ENCODE measurements at places on chromosomes 7 and 10.

GRCh38 chr7:157910446-157910845, 573.6 kb downstream of the DNAJB6 start:
- DNase-seq: no peak

DNA sequence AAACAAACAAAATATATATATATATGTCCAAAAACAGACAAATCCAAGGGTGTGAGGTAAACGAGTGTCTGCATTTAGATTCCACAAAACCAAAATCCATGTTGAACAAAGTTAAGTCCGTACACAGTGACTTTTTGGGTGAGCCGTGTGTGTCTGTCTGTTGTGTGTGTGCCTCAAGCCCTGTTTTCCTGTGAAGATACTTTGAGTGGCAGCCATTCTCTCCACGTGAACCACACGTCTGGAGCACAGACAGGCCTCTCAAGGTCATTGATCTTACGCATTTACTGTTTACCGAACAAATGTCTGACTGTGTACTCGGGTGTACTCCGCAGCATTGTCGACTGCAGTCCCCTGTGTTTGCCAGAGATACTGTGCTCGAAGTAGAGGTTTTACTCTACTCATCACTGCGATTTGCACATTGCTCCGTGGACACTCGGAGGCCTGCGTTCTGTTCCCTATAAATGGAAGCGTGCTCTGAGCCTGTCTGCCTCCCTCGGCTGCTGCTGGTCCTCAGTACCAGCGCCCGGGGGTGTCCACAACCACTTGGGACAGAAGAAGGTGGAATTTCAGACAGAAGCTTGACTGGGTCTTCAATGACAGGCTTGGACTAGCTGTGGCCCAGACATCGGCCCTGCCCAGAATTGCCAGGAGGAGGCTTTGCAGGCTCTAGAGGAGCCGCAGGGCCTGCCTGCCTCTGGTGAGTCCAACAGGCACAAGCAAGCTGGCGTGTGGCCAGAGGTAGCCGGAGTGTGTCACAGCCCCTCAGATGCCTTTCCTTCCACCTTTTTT, 22.1 kb downstream of the CYP17A1 start:
- DNase-seq: no peak

GRCh38 chr10:119177708-119178371, 772 bp downstream of the PRDX3 start:
- no peak for DNase-seq

GRCh38 chr10:3186368-3186767, 13.8 kb upstream of the PITRM1 start:
- DNase-seq: no peak

GRCh38 chr10:16009785-16010184, 149.5 kb upstream of the MINDY3 start:
- DNase-seq: no peak

DNA sequence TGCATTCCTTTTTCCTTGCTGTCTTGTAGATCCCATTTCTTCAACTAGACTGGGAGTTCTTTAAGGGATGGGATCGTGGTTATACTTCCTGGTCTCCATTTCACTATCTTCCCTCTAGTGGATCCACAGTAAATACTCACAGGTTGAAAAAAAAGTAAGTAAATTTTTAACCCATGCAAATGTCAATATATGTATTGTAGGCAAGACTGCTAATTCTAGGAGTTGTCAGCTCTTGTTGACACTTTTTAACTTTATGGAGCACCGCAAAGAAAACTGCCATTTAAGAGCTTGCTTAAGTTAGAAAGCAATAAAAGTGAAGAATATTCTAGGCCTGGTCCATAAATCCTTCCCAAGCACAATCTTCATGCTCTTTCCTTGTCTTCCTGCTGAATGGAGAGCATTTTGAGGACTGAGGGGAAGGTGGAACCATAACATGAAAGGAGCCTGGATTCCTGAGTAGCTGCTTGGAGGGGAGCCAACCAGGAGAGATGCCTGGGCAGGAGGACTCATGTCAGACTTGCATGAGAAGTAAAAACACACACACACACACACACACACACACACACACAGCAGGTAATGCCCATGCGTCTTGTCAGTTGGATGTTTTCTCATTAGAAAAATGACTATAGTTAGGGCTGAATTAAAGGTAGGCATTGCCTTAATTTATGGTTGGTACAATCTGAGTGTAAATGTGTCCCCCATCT, 32.2 kb downstream of the VWA2 start:
- DNase-seq: no peak

Data from stimulated activated CD4-positive, alpha-beta T cell treated with anti-CD3 and anti-CD28 coated beads, TNF-alpha, amount 100 ng/mL, for 4 hours (primary cell).